Activated T-helper 17 cell treated with anti-CD3 and anti-CD28 coated beads, Interleukin-2, amount 50 U/mL, for 72 hours (primary cell): ENCODE measurements at places on chromosomes 13 and 19. TPM values are rescaled to one million over a fixed set of nuclear protein-coding genes. Genes with fewer than 3 reads are reported as not detected.

DNA sequence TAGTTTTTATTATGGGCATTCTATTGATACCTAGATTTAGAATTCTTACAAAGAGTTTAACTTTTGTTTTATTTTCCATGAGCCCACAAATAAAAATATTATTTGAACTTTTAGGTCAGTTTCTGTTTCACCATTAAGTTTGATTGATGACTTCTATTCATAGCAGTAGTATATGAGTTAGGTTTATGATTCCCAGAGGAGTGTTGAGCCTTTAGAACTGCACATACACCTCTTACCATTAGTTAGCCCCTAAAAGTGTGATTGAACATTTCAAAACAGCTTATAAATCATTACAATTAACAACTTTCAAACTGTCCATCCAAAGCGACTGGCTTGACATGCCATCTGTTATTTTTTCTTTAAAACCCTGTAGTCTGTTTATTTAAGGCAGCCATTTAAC lies 19.0 kb upstream of the PCDH17 start:
- no peak for ATAC-seq

DNA sequence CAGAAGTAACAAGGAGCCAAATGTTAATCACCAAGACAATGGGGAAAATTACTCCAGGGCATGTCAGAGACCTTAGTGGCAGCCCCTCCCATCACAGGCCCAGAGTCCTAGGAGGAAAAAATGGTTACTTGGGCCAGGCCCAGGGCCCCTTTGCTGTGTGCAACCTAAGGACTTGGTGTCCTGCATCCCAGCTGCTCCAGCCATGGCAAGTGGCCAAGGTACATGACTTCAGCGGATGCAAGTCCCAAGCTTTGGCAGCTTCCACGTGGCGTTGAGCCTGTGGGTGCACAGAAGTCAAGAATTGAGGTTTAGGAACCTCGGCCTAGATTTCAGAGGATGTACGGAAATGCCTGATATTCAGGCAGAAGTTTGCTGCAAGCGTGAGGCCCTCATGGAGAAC lies 46.7 kb downstream of the OR10H4 start:
- ATAC-seq = no peak

GRCh38 chr19:19033176-19033425 lies 216 bp downstream of the SUGP2 start:
- ATAC-seq = no peak

DNA sequence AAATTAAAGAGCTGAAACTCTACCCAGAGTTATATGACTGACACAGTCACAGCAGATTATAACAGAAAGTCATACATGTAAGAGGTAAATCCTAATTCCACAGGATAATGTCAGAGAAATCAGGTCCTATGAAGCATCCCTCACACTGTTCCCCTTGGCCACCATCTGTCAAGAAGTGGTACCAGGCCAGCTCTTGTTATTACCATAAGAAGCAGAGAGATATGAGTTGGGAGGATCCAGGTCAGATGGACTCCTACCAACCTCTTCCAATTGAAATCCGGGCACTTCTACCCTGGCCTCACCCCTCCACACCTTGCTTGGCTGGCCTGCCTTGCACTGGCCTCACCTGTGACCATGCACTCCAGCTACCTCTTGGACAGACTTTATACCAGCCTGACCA lies 353.2 kb downstream of the DNAJC15 start:
- ATAC-seq = no peak

GRCh38 chr13:72540881-72541280 lies 186.5 kb downstream of the MZT1 start:
- ATAC-seq = no peak

- ATAC-seq = no peak
These were observed 76.0 kb downstream of the TEX29 start for GRCh38 chr13:111396457-111396856.

GRCh38 chr13:33953203-33953602 lies 135.3 kb downstream of the RFC3 start:
- ATAC-seq = no peak

GRCh38 chr13:108681986-108682575 lies 52.7 kb downstream of the MYO16 start:
- ATAC-seq = no peak

DNA sequence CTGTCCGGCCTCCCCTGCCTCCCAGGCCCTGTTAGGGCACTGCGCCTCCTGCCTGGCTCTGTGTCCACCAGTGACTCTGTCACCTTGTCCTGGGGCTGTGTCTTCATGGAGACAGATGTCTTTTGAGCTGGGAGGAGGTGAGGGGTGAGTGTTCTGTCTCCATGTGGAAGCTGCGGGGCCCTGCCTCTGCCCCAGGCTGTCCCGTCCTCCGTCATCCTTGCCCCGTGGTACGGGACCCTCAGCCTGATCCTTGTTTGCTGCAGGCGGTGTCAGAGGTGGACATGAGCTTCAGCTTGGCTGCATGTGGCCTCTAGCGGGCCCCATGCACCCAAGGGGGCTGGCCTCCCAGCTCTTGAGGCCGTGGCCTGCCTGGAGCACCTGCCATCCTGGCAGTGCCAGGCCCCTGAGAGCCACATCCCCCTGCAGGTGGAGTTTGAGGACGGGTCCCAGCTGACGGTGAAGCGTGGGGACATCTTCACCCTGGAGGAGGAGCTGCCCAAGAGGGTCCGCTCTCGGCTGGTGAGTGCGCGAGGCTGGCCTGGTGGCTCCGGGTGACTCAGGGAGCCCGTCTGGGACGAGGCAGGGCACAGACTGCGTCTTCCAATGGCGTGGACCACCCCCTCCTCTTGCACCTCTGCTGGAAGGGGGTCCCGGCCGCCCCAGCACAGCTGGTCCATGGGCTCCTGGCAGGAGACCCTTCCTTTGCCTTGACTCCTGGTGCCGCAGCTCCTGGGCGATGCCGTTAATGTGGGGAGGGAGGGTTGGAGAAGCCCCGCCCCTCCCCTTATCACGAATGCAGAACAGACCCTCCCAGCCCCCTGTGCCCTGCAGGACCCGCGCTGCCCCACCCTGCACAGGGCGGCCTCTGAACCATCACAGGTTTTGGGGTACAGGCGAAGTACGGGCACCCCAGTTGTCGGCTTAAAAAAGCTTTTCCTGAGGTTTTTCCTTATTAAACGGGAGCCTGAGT lies 181.3 kb downstream of the KDM4B start:
- ATAC-seq = no peak

DNA sequence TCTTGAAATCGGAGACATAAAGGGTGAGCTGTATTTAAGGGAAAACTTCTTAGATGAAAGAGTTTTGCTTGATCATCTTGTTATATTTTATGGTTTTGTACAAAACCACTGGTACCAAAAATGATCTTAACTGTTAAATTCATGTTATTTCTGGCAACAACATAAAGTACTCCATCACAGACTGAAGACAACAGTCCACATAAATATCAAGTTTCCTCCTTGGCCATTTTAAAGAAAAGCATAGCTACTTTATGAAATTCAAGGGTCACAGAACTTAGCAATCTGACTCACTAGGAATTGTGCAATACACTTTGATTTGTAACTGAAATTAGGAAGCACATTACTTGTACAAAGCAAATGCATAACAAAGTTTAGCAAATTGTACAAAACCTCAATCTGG lies 66.3 kb downstream of the TBC1D4 start:
- no peak for ATAC-seq

ZNF709 gene
- 1.6 TPM for total RNA-seq

NCAN gene
- not detected for total RNA-seq
